ENCODE measurements at places on chromosomes 13 and 19. TPM values are rescaled to one million over a fixed set of nuclear protein-coding genes. Genes with fewer than 3 reads are reported as not detected.

The ZNF784 gene
- total RNA-seq, result 9.6 TPM

The CEACAM16 gene
- 1.3 TPM for total RNA-seq

The SCEL gene
- total RNA-seq, result not detected

The ZNF358 gene
- total RNA-seq, result 93.6 TPM

The CERS1 gene
- total RNA-seq, result 0.66 TPM

The CCDC8 gene
- total RNA-seq, result 13.0 TPM

The CEACAM3 gene
- not detected for total RNA-seq

DNA sequence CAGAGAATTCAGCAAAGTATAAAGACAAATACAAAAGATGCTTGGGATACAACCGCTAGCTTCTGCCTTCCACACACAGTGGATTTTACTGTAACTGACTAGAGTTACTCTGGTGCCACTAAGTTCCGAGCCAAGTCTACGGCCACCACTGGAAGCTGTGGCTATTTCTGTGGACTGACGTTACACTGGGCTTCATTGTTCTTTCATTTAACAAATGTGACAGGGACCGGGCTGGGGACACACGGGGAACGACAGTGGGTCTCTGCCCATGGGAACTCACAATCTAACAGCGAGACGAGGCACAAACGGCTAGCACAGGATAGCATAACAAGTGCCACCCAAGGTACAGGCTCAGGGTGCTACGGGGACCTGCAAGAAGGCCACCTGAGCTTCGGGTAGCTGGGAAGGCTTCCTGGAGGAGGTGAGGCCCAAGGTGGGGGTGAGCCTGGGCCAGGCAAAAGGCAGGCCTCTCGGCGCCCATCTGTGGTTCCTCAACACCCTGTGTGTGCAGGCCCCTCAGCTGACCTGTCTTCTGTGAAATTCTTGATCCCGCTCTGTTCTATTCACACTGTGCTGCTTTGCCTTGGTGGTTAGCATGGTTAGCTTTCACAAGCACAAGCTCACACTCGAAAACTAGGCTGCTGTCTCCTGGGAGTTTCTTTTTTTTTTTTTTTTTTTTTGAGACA is 10.3 kb upstream of the IL4I1 start:
- no peaks in the 10 kb centered on the region for H3K27me3 ChIP-seq
- no peak overlapping the region for H3K27ac ChIP-seq
- peaks cover 6% of the 10 kb centered on the region for H3K36me3 ChIP-seq
- no peaks in the 10 kb centered on the region for H3K4me1 ChIP-seq
- no peak overlapping the region for H3K4me3 ChIP-seq
- DNase-seq, result no peak

- no peak overlapping the region for H3K27ac ChIP-seq
- no peaks in the 10 kb centered on the region for H3K36me3 ChIP-seq
- H3K27me3 ChIP-seq, result no peaks in the 10 kb centered on the region
- no peak overlapping the region for H3K4me3 ChIP-seq
These were observed 2.1 kb upstream of the RSPH6A start for GRCh38 chr19:45817010-45817724.

DNA sequence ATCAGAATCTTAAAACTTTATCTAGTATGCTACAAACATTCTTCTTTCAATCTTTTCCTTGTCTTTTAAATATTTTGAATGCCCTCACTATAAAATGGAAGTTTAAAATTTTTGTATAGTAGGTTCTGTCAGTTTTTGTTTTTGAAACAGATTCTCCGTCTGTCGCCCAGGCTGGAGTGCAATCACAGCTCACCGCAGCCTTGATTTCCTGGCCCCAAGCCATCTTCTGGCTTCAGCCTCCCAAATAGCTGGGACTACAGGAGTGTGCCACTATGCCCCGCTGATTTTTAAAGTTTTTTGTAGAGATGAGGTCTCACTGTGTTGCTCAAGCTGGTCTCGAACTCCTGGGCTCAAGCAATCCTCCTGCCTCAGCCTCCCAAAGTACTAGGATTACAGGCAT is 20.7 kb downstream of the PHF11 start:
- H3K27me3 ChIP-seq, result no peaks in the 10 kb centered on the region
- no peaks in the 10 kb centered on the region for H3K4me1 ChIP-seq
- H3K4me3 ChIP-seq, result no peak overlapping the region
- H3K36me3 ChIP-seq, result no peaks in the 10 kb centered on the region
- DNase-seq, result no peak

- peaks cover 8% of the 10 kb centered on the region for H3K4me1 ChIP-seq
- no peak overlapping the region for H3K27ac ChIP-seq
- H3K4me3 ChIP-seq, result no peak overlapping the region
- no peak for DNase-seq
- no peaks in the 10 kb centered on the region for H3K36me3 ChIP-seq
These were observed 42.6 kb downstream of the RFC3 start for GRCh38 chr13:33860526-33860925.

DNA sequence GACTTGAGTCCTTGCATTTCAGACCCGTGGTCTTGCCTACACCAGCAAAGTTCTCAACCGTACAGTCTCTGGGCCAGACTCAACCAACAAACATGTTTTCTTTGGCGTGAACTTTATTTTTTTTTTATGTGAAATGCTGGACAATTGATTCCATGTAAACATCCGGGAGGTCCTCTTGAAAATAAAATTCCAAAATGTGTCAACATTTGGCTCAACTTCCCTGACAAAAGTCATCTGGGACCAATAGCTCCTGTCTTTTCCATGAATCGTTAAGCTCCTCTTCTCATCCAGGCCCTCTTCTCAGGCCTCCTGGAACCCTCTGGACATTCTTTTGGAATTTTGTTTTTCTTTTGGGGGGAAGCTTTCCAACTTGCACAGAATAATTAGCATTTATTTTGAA is 2.7 kb downstream of the ALDH16A1 start:
- no peaks in the 10 kb centered on the region for H3K36me3 ChIP-seq
- DNase-seq, result no peak
- H3K27me3 ChIP-seq, result no peaks in the 10 kb centered on the region
- H3K27ac ChIP-seq, result no peak overlapping the region
- no peak overlapping the region for H3K4me3 ChIP-seq

DNA sequence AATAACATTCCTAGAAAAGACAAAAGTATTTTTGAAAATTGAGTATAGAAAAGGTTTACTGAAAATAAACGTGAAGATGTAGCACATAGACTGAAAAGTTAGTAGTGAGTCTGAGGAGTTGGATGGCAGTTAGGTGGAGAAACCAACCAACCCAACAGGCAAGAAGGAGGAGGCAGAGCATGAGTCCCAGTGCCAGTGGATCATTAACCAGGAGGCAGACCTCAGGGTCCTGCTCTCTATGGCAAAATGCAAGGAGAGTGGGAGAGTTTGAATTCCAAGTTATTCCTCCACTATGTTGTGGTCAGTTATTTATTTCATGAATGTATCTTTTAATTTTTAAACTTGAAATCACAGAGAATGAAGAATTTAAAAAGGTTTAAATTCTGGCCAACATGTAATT is 446.4 kb downstream of the GPC6 start:
- no peaks in the 10 kb centered on the region for H3K36me3 ChIP-seq
- no peak for DNase-seq
- H3K4me3 ChIP-seq, result no peak overlapping the region
- H3K27ac ChIP-seq, result no peak overlapping the region
- H3K4me1 ChIP-seq, result no peaks in the 10 kb centered on the region

- no peaks in the 10 kb centered on the region for H3K4me1 ChIP-seq
- H3K27ac ChIP-seq, result no peak overlapping the region
- no peaks in the 10 kb centered on the region for H3K27me3 ChIP-seq
- no peak overlapping the region for H3K4me3 ChIP-seq
- DNase-seq, result no peak
- no peaks in the 10 kb centered on the region for H3K36me3 ChIP-seq
These were observed 72.4 kb downstream of the NHLRC3 start for GRCh38 chr13:39110518-39111097.

GRCh38 chr19:33715462-33715861 is 81.2 kb upstream of the KCTD15 start:
- no peak overlapping the region for H3K27ac ChIP-seq
- no peak for DNase-seq
- no peaks in the 10 kb centered on the region for H3K36me3 ChIP-seq
- no peaks in the 10 kb centered on the region for H3K27me3 ChIP-seq
